ENCODE measurements at places on chromosomes 1 and 21.

DNA sequence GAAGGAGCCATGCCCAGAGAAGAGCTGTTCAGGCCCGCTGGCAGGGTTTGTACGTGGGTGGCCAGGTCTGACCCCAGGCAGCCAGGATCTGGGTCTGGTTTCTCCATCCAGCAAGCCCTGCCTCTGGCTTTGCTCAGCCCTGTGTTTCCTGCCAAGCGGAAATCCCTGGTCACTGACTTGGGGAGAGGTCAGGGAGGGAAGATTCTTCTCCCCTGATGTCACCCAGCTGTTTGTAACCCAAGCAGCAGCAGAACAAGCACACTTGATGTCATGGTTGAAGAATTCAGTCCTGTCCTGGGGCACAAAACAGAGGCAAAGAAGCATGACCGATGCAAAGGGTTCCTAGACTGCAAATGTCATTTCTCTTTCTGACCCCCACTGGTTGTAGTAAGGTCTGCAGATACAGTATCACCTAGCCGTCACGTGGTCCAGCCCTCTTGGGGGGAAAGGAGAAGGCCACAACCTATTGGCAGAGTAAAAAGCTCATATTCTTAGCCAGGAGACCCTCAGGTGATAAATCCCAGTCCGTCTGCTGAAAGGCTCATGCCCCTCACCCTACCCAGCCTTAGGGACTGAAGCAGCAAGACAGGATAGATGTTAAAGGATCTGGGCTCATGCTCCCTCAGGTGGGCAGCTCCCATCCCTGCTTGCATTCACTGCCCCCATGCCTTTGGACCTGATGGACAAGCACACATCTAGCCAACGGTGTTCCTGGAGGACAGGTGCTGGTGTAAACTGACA lies 120.9 kb downstream of the SYT2 start:
- ATAC-seq = peak; percentile 89

- no peak for ATAC-seq
These were observed 17.7 kb downstream of the PLCH2 start for GRCh38 chr1:2493691-2494322.

DNA sequence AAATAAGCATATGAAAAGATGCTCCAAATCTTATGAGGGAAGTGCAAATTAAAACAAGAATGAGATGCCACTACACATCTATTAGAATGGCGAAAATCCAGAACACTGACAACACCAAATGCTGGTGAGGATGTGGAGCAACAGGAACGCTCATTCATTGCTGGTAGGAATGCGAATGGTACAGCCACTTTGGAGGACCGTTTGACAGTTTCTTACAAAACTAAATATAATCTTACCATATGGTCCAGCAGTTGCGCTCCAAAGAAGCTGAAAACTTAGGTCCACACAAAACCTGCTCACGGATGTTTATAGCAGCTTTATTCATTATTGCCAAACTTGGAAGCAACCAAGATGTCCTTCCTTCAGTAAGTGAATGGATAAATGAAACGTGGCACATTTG lies 50.3 kb downstream of the POFUT2 start:
- ATAC-seq = no peak

GRCh38 chr1:30362603-30362990 lies 360.8 kb downstream of the MATN1 start:
- no peak for ATAC-seq

GRCh38 chr1:218436997-218437396 lies 91.9 kb downstream of the TGFB2 start:
- ATAC-seq = no peak

GRCh38 chr1:51009381-51009780 lies 39.3 kb downstream of the CDKN2C start:
- no peak for ATAC-seq

DNA sequence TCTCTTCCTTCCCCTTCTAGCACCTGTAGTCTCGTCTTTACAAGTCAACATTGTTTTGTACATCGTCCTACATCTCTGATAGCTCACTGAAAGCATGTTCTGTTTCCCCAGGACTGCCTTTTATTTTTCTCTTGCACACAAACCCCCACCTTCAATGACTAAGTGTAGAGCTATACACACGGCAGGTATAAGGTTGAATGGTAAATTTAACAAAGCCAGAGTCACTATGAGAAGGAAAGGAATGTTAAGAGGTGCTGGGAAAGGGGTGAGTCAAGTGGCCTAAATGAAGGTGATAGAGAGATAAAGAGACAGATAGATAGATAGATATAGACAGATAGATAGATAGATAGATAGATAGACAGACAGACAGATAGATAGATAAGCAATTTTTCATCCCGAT lies 134.3 kb upstream of the ATP1B1 start:
- ATAC-seq = no peak

GRCh38 chr1:58964880-58965279 lies 181.0 kb upstream of the JUN start:
- no peak for ATAC-seq

GRCh38 chr1:18951818-18952391 lies 4.6 kb downstream of the IFFO2 start:
- ATAC-seq = no peak

GRCh38 chr1:54995013-54995760 lies 3.5 kb upstream of the BSND start:
- ATAC-seq = no peak

DNA sequence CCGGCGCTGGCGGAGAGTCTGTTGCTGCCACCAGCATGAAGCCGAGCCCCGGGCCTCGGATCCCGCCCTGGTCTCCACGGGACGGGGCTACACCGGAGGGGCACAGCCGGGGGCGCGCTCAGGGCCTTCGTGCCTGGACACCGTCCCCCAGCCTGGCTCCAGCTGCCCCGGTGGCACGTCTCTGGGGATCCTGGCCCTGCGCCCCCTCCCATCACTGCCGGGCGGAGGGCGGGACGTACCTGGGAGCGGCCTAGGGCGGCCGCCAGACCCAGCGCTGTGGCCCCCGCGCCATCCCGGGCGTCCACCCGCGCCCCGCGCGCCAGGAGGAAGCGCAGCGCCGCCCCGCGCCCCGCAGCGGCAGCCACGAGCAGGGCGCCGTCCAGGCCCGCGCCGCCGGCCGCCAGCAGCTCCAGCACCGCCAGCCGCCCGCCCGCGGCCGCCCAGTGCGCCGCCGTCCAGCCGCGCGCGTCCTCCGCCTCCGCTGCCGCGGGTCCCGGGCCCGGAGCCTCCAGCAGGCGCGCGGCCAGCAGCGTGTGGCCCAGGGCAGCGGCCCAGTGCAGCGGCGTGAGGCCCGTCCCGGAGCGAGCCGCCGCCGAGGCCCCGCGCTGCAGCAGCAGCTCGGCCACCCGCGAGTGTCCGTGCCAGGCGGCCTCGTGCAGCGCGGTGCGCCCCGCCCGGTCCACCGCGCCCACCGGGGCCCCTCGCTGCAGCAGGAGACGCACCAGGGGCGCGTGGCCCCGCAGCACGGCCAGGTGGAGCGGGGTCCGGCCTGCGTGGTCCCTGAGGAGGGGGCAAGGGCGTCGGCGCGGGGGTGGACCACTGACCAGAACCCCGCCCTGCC lies 1.0 kb downstream of the ANKRD65 start:
- ATAC-seq = no peak

DNA sequence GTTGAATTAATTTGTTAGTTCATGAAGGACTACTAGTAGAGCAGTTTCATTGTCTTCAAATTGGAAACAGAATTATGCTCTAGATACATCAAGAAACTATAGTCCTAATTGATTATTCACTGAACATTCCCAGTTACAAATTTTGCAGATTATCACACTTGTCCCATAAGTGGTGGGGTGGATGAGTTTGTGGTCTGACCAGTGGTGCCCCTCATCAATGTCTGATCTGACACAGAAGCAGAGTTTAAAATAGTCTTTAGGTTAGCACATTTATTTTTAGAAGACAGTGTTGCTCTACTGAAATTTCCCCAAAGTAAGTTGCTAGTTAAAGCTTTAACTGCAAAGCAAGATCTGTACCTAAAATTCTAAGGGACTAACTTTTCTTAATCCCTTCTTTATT lies 42.9 kb downstream of the INKA2 start:
- no peak for ATAC-seq

DNA sequence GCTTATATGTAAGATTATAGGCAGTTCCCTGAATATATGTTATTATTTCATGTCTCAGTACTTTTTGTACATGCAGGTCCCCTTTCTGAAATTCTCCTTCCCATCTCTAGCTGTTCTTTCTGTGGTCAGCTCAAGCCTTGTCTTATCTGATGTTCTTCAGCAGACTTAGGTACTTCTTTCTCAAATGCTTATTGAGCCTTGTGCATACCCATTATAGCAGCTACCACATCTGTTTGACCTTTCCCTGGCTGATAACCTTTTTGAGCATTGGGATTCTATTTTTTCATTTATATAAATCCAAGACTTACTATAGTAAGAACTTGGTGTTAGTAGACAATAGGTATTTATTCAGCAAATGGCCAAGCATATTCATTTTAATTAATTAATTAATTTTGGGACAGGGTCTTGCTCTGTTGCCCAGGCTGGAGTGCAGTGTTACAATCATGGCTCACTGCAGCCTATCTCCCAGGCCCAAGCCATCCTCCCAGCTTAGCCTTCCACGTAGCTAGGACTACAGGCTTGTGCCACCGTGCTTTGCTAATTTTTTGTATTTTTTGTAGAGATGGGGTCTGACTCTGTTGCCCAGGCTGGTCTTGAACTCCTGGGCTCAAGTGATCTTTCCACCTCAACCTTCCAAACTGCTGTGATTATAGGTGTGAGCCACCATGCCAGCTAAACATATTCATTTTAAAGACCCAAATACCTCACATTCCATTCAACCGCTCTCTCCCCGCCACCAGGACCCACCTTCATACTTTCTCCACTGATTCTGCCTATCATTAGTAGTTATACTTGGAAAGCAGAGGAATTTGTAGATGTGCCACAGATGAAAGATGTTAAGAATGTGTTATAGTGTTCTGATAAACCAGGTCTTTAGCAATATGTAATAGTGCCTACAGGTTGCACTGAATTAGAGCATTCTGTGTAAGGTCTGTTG lies 16.7 kb downstream of the TIPRL start:
- no peak for ATAC-seq

DNA sequence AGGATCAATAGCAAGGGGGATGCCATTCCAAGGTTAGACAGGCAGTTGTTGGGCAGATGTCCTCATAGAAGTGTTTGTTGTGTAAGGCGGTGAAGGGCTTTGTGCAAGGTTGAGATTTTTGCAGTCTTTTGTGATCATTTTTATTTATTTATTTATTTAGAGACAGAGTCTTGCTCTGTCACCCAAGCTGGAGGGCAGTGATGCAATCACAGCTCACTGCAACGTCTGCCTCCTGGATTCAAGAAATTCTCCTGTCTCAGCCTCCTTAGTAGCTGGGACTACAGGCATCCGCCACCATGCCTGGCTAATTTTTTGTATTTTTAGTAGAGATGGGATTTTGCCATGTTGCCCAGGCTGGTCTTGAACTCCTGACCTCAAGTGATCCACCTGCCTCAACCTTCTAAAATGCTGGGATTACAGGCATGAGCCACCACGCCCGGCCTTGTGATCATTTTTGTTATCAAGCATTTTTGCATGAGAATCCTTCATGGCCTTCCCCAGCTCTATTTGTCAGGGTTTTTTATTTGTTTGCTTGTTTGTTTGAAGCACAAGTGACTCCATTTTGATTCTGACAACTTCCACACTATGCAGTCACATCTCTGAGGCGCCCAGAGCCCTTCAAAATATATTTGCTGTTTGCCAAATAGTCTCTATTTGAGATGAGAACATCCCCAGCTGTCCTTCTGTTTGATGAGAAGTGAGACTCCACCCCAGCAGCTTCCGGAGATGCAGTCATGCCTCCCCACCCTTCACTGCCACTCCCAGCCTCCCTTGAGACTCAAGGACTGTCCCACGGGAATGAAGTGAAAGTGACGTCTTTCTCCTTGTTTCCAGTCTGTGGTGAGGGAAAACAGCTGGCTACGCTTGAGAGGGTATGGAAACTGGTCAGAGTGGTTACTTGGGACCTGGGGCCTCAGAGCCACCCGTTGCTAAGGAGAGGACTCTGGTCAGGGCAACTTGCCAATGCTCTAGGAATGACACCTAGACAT lies 38.0 kb downstream of the TMEM50B start:
- ATAC-seq = no peak

- ATAC-seq = no peak
These were observed 300.3 kb downstream of the NPHP4 start for GRCh38 chr1:5691795-5692509.

GRCh38 chr1:166350490-166350889 lies 183.7 kb upstream of the FAM78B start:
- no peak for ATAC-seq

GRCh38 chr1:30725450-30726095 lies 2.2 kb upstream of the MATN1 start:
- ATAC-seq = no peak

- no peak for ATAC-seq
These were observed 17.6 kb downstream of the NFASC start for GRCh38 chr1:204888294-204888693.

DNA sequence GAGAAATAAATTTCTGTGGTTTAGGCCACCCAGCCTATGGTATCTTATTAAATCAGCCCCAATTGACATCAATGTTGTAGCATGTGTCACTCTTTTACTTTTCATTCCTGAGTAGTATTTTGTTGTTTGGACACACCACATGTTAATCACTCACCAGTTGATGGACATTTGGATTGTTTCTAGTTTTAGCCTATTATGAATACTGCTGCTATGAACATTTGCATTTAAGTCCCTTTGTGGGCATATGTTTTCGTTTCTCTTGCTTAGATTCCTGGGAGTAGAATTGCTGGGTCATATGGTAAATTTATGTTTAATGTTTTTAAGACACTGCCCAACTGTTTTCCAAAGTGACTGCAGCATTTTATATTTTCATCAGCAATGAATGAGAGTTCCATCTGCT lies 50.2 kb upstream of the NUF2 start:
- ATAC-seq = no peak

GRCh38 chr21:26154753-26155152 lies 15.8 kb downstream of the APP start:
- 0 out of 3 replicates have a peak, but pooled peaks have one; percentile 31 for ATAC-seq

GRCh38 chr21:41519806-41520559 lies 12.0 kb upstream of the TMPRSS2 start:
- ATAC-seq = no peak

DNA sequence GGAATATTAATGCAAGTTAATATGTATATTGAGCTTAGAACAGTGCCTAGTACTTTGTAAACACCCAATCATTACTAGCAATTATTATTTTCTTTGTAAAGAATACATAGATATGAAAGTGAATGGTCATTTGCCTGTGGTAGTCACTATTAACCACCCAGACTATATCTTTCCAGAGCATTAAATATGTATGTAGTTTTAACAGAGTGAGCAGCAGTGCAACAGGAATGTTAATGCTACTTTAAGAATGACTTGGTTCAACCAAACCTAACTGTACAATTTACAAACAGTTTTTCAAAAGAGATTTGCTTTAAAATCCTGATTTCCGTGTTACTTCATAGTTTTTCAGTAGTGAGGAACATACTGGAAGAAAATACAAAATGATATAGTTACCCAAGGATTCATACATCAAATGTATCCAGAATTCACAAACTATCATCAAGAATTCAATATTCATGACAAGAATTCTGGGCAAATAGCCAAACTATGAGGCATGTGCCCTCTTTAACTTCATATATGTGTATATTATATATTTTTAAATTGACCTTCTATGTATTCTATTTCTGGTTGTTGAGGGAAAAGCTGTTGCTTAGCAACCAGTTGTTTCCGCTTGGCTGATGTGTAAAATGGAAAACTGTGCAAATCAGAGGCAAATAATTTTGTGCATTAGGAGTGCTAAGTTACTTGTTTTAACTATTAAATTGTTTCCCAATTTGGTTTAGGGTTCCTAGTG lies 34.9 kb upstream of the IVNS1ABP start:
- peak; percentile 18 for ATAC-seq

- ATAC-seq = no peak
These were observed 119.5 kb downstream of the TBX19 start for GRCh38 chr1:168400139-168400538.
